T-helper 9 cell (primary cell): ENCODE measurements at places on chromosomes 11 and 22.

- DNase-seq: no peak
Measured at GRCh38 chr11:12534549-12534948, 139.7 kb upstream of the TEAD1 start.

- no peak for DNase-seq
Measured at GRCh38 chr11:77172666-77172982, 44.6 kb downstream of the MYO7A start.

- no peak for DNase-seq
Measured at GRCh38 chr11:11513422-11513821, 108.4 kb downstream of the GALNT18 start.

DNA sequence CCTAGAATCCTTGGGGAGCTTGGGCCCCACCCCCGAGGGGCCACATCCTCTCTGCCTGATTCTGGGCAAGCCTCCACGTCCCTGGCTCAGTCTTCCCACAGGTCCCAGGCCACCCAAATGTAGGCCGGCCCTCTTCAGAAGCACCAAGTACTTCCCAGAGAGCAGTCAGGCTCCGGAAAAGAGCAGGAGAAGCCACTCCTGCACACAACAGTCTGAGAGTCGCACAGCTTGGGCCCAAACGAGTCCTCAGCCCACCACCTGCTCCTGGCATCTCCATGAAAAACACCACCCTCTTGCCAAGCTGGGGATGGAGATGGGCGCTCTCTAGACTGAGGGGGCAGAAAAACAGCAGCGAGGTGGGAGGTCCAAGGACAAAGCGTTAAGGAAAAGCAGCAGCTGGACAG, 15.4 kb downstream of the EHD1 start:
- DNase-seq: no peak

GRCh38 chr11:43955381-43956118, 13.1 kb downstream of the C11orf96 start:
- no peak for DNase-seq
